ENCODE measurements at places on chromosomes 7 and 10.
A peak's percentile ranks its signal among the peaks of the same experiment; 100 is the strongest.

DNA sequence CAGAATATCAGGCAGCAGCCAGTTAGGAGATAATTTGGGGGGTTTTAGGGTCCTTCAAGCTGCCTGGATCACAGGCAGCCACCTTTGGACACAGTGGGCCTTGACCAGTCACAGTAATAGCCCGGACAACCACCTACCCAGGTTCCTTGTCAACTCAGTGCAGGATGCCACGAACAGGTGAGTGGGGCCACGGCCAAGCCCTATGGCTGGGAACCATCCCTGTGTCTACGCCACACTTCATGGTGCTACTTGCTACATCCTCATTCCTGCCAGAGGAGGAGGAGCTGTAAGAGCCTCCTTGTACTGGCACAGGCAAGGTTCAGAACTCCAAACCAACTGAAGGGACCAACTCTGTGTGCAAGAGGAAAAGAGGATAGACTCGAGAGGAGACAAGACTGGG lies 19.9 kb downstream of the ITPRIP start:
- DNase-seq: no peak

GRCh38 chr10:76315240-76315639 lies 883.8 kb downstream of the LRMDA start:
- no peak for DNase-seq

DNA sequence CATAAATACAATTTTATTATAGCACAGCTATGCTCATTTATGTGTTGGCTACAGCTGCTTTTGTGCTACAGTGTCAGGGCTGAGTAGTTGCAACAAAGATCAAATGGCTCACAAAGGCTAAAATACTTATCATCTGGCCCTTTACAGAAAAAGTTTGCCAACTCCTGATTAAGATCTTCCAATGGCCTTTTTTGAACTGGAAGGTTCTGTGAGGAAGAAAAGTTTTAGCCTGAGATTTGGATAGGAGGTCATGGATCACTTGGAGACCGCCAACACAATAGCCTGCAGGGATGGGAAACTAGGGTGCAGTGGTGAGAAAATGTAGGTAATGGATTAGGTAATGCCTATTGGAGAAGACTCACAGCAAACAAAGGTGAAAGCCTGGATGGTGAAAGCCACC lies 169.8 kb downstream of the NOC3L start:
- DNase-seq: no peak

- no peak for DNase-seq
Observed at GRCh38 chr10:64682043-64682442, 1160.8 kb downstream of the REEP3 start.

DNA sequence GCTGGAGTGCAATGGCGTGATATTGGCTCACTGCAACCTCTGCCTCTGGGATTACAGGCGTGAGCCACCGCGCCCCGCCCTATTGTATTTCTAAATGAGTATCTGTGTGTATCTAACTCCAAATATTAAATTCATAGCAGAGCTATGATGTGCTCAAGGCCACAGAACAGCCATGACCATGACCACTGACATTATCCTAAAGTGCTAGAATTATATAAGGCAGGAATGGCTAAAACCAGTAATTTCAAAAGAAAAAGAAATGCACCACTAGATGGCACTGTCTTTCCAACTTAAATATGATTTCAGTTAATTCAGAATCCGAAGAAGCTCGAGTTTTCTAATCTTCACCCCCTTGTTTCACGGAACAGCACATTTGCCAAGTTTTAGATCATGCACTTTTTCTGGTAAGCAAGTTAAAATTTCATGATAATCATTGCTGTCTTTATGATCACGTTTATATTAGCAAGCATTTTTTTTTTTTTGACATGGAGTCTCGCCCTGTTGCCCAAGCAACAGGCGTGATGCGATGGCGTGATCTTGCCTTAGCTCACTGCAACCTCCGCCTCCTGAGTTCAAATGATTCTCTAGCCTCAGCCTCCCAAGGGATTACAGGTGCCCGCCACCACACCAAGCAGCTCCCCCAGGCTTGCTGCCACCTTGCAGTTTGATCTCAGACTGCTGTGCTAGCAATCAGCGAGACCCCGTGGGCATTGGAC lies 65.3 kb downstream of the OR13A1 start:
- DNase-seq: no peak

- no peak for DNase-seq
Observed at GRCh38 chr7:95546647-95547046, 49.7 kb downstream of the PDK4 start.

DNA sequence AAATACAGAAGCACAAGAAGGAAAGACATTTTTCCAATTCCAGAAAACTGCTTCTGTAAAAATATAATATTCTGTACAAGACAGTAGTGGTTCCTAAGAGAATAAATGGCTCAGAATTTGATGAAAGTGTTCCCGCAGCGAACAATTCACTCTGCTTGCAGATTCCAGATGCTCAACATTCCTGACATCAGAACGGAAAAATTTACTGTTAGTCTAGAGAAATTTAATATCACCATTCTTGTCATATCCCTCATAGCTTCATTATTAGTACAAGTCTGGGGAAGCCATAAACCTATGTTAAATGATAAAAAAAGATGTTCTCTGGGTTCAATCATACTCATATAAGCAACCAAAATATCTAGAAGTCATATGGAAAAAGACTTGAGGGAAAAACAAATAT lies 83.6 kb downstream of the MPP7 start:
- DNase-seq: no peak

- no peak for DNase-seq
Observed at GRCh38 chr10:127463548-127463947, 85.6 kb upstream of the NPS start.

DNA sequence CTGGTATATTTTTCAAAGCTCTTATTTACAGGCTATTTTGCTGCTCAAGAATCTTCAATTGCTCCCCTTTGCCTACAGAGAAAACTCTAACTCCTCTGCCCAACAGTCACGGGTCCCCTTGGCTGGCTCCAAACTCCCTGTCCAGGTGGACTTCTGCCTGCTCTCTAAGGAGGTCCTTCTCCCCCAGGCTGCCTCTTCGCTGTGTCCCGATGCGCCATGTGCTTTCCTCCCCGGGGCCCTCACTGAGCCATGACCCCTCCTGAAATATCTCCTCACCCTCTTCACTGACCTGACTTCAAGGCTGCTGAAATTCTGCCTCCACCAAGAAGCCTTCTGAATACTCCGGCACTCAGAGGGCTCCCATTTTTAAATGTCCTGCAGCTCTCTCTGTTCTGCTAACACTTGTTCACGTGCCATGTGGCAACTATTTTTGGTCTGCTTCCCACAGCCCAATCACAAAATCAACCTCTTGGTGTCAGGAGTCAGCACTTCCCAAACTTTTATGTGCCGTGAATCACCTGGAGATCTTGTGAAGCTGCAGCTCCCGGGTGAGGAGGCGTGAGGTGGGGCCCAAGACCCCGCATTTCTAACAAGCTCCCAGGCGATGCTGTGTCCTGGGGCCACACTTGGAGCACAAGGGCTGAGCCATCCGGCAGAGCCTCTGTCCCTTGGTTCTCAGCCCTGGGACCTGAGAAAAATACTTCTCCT lies 85.7 kb upstream of the COL13A1 start:
- DNase-seq: no peak

DNA sequence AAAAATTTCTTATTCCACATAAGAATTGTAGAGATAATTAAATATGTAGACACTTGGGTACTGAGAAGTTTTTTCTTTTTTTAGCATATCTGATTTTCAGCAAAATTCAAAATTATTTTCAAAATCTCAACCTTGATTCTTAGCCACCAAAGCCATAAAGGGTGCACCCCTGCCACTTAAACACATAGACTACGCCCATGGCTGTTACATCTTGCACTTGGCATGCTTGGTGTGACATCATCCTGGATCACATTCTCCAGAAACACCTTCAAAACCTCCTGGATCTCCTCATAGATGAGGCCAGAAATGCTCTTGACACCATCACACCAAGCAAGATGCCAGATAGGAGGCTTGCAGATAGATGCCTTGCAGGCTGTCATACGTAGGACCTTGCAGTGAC lies 89.1 kb upstream of the KLF14 start:
- DNase-seq: no peak

DNA sequence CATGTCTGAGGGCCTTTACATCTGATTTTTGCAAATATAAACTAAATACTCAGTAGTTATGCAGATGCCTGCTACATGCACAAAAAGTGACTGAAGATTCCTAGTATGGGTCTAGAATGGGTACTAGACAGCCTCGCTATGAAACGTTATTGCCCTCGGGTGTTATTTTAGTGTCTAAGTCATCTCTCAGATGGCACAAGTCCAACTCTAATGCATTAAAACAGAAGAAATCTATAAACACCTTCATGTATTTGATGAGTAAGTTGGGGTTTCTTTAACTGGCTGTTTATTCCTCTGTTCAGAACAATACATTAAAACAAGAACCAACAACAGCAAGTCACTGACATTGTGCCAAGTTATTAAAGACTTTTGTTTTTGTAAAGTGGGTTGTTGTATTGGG lies 41.6 kb downstream of the TEX36 start:
- no peak for DNase-seq

GRCh38 chr10:42933448-42934340 lies 143.2 kb upstream of the RET start:
- peak; percentile 11 for DNase-seq

DNA sequence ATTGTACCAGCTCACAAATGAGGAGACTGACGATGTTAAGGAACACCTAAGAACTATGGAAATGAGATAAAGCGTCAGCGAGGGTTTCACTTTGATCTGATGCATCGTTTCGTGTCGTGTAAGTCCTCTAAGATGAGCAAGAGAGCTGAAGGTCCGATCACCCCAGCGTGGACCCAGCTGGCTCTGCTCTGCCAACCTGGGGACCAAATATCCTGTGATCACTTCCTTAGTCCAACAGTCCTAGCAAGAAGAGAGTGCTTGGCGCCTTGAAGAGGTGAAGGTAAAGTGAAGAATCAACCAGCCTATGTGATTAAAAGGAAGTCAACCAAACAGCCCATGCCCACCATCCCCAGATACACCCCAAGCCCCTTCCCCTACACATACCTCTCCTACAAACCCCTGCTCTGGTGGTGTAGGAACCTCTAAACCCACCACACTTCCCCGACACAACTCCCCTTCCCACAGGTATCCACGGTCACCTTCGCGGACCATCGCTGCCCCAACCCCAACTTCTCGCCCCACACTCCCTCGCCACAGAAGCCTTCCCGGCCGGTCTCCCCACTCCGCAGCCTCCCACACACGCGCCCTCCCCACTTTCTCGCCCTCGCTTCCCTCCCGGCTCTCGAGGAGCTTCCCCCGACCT lies 722 bp downstream of the UPF2 start:
- no peak for DNase-seq

GRCh38 chr10:34584164-34584563 lies 230.9 kb downstream of the PARD3 start:
- no peak for DNase-seq

GRCh38 chr10:14529351-14529750 lies 198.6 kb upstream of the FRMD4A start:
- DNase-seq: no peak

- no peak for DNase-seq
Observed at GRCh38 chr7:129122751-129123509, 21.6 kb upstream of the TSPAN33 start.

DNA sequence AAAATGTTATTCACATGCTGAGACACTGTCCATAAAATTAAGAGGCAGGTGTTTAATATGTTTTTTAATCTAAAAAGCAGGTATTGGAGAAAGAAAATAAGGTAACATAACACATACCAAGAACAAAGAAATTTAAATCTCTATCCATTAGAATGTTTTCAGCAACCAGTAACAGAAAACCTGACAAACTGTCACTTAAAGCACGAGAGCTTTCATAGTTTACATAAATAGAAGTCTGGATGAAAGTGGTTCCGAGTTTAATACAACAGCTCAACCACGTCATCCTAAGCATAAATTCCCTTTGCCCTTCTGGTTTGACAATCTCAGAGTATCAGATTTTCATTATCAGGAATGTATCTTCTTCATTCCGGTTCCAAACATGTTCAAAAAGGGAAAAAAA lies 1249.4 kb upstream of the SORCS1 start:
- DNase-seq: no peak

DNA sequence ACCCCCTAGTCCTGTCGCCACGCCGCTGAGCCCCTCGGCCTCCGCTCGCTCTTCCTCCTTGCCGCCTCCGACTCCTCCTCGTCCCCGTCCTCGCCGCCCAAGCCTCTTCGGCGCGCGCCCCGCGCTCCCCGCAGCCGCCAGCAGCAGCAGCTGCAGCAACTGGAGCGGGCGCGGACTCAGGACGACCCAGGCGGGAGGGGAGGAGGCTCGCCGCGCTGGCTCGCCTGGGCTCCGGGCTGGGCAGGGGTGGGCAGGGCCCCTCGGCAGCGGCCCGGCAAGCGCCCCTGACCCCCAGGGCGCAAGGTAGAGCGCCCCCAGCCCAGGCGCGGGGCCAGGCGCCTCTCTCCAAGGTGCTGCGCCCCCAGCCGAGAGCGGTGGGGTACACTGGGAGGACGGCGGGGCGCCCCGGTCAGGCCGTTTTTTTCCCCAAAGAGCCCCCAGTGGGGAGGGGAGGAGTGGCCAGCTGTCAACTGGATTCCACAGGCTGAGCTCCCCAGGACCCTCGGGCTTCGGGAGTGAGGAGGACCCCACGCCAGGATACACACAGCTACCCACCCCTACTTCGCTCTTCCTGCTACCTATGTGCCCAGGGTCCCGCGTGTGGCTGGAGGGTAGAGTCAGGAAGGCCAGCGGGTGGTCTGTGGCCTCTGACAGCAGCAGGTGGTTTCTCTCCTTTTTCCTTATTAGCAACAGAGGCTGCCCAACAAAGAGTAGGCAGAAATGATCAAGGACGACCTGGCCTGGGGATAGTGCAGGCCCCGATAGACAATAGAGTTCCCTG lies 903 bp upstream of the KCNMA1 start:
- DNase-seq: no peak

DNA sequence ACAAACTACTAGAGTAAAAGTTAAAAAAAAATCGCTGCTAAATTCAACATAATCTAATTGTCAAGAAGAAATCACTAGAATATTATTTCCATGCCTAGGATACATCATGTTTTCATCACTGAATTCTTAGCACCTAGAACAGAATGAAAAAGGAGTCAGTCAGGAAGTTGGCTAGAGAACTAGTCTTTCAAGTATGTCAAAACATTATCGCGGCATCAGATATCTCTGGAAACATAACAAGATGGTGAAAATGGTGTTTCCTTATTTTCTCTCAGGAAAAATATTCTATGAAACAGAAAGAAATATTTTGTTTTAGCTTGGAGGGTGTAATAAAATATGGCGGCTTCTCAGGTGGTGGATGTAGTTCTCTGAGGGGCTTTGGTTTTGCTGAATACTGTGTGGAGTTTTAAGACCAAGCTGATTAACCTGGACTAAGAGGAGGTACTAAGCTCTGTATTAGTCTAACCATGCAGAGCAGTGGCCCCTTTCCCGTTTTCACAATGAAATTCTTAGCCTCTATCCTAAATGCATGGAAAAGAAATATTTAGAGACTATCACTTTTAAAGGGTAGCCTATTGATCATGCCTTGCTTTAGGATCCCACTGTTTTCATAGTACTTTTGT lies 205.6 kb downstream of the MDFIC start:
- no peak for DNase-seq

DNA sequence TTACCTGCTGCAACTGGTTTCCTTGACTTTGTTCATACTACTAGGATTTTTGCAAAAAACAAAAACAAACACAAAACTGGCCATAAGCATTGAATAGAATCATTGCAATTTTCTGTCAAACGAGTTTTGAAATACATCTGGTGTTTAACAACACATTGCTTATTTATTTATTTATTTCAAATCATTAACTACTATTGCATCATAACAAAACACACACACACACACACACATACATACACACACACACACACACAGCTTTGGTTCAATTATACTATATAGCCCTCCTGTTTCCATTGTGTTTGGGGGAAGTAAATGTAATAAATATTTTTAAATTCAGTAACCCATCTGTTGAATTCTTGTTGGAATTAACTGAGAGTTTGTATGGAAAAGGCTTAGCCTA lies 43.8 kb downstream of the NRG3 start:
- DNase-seq: no peak

GRCh38 chr7:25963733-25964132 lies 188.3 kb upstream of the NFE2L3 start:
- DNase-seq: no peak

Measured in stimulated activated CD4-positive, alpha-beta T cell treated with anti-CD3 and anti-CD28 coated beads, Interleukin-1b, Interleukin-23, amount 100 ng/mL, for 4 hours (primary cell).